ENCODE measurements at places on chromosomes 11 and 22.
A peak's percentile ranks its signal among the peaks of the same experiment; 100 is the strongest.

DNA sequence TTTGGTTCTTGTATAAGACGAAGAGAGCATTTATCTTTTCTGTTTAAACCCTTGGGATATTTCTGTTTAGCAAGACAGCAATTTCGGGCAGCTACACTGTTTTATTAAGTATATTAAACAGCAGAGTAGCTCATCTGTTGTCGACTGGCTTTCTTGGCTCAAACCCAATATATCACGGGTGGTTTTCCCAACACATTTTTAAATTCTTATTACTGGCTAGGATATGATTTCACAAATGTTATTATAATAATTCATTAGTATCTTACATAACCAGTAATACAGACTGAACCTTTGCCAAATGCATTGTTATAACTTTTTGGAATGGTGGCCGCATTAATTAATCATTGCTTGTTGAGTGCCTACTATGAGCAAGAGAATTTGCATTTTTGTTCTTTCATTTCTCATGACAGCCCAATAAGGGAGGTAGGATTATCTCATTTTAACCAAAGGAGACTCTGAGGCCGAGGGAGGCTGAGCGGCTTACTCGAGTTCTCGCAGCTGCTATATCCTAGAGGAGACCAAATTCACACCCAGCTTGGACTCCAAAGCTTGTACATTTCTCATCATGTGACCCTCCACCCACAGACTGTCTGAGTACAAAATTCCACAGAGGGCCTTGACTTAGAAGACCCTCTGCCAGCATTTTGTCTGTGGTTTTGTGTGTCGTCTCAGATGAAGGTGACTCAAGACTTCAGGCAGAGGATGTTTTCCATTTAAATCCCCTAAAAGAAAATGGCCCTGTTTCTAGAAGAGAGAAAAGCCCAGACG, 304.9 kb downstream of the NTM start:
- DNase-seq: no peak

DNA sequence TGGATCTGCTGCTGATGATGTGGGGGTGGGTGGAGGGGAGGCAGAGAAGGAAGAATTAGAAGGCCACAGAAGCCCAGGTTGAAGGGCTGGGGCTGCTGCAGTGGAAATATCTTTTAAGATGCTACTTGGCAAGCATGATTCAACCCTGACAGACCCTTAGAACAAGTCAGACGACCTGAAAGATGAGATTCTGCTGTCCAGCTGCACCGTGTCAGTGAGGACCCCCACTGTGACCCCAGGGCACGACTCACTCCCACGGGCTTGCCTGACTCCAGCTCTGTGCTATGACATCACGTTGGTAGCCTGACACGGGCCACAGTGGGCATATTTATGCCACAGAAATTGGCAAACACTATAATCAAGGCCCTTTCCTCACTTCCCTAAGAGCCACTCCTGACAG, 36.0 kb downstream of the LRFN4 start:
- DNase-seq: no peak

DNA sequence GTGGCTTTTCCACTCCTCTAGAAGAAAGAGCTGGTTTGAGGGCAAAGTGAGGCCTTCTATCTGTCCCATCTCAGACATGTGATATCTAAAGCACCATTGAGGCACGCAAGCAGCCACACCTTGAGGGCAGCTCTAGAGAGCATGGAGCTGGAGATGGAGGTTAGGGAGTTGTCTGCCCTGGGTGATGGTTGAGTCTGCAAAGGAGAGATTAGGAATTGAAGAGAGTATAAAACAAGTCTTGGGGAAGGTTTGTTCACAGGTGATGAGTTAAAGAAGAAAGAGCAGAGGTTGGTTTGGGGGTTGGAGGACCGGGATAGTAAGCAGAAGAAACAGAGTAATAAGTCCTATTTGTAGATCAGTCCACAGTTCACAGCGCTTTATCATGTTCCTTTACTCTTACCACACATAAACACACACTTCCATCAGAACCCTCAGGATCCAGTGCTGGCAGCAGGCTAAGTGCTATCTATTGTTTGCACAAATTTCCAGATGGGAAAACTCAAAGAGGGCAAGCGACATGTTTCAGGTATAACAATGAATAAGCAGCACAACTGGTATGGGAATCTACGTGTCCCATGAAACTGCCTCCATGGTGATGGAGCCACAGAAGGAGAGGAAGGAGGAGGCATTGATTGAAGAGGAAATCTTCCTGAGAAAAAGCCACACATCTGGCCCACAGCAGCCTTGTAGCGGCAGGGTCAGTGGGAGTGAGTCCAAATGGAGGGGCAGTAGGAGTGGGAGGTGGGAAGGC, 65.8 kb downstream of the RASSF10 start:
- no peak for DNase-seq

DNA sequence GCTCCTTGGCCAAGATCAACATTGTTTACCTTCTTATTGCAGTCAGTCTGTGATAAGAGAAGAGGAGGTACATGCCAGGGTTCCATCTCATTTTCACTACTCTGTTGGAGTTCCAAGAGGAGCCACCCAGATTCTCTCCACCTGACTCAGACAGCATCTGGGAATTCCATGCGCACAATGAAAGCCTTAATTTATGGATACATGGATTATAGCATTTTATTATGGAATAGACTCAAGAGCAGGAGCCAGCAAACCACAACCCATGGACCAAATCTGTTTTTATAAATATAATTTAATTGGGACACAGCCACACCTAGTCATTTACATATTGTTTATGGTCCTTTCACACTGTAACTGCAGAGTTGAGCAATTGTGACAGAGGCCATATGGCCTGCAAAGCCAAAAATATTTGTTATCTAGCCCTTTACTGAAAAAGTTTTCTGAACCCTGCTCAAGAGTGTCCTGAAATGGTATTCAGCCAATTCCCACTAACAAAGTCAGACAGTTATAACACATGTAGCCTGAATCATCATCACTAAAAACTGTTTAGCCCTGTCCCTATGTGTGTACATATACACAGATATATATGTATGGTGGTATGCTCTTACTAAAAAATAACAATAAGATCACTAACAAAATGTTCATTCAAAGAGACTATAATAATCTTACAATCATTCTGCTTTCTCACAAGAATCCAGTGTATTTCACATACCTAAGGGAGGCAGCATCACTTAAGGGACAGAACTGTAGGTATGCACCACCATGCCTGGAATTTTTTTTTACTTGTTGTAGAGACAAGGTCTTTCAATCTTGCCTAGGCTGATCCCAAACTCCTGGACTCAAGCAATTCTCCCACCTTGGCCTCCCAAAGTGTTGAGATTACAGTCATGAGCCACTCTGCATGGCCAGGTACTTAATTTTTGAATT, 104.5 kb upstream of the TEAD1 start:
- peak; percentile 60 for DNase-seq

DNA sequence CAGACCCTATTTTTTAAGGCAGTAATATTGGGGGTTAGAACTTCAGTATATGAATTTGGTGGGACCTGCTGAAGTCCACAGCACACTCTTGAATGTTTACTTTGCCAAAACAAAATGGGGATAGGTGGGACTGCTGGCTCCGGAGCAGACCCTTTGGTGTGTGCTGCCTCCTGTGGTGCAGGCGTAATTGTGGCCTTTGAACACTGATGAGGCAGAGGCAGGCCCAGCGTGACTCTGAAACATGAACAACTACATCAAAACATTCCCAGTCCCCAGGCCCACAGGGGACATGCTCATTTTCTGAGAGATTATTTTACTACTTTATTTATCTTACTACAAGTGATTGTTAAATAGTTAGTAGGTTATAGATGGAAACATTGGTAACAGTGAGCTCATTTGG, 225.0 kb upstream of the TBCEL start:
- no peak for DNase-seq

DNA sequence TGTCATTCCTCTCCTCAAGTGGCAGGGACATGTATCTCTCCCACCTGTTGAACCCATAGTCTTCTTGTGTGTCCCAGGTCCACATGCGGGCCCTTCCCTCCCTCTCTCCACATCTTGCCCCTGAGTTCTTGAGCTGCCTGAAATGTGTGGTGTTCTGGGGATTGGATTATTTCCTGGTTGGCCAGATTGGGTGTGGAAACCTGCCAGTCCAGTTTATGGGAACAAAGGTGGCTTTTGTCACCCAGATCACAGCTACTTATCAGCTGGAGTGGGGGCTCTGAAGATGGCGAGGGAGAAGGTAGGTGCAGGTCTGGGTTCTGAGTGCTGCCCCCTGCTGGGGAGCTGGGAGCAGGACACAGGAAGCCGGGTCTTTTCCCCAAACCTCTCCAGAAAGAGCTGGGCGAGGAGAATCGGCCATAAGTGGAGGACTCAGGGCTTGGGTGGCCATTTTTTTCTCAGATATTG, 14.2 kb downstream of the DTX4 start:
- no peak for DNase-seq

GRCh38 chr22:24463071-24463760, 31.9 kb upstream of the UPB1 start:
- DNase-seq: no peak

GRCh38 chr22:44550711-44551491, 52.9 kb upstream of the RTL6 start:
- DNase-seq: peak; percentile 95

DNA sequence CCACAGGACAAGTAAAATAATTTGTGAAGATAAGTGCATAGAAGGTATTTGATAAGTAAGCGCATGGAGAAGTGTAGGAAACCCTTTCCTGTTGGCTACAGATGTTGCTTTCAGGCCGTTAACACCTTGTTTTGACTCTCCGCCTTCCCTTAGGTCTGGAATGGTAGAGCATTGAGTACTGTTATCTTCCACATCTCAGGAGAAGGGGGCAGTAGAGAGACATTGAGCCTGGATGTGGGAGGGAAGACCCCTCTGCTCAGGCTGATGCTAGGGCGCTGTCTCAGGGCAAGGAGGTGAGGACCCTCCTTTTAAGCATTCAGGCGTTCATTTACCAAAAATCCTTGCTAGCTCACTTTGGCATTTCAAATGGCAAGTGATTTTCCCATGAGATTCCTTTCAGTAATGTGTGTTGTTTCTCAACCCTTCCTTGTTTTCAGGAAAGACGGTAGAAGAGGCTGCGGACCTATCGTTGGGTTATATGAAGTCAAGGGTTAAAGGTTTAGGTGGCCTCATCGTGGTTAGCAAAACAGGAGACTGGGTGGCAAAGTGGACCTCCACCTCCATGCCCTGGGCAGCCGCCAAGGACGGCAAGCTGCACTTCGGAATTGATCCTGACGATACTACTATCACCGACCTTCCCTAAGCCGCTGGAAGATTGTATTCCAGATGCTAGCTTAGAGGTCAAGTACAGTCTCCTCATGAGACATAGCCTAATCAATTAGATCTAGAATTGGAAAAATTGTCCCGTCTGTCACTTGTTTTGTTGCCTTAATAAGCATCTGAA, 27.0 kb upstream of the SCGB1A1 start:
- no peak for DNase-seq

DNA sequence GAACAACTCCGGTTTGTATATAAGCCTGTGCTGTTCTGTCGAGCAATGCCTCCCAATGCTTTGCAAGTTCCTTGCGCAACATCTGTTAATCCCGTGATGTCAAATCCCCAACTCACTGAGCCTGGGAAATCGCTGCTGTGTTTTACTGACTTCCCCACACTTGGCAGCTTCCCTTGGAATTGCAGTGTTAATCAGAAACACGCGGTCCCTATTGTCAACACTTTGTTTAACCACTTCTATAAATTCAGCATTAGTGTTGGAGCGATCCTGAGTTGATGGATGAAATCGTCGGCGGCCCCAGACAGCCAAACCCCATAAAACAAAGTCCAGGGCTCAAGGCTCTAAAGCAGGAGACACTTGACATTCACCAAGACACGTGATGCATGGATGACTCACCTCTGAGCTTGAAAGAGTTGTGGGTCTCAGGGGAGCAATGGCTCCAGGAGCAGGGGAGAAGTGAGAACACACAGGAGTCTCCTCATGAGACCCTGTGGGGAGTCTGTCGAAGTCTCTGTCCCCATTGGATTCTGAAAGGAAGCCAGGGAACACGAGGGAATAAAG, 555.3 kb downstream of the MIAT start:
- DNase-seq: peak; percentile 100

- peak; percentile 28 for DNase-seq
Measured at GRCh38 chr11:74493791-74494630, 487 bp upstream of the LIPT2 start.

DNA sequence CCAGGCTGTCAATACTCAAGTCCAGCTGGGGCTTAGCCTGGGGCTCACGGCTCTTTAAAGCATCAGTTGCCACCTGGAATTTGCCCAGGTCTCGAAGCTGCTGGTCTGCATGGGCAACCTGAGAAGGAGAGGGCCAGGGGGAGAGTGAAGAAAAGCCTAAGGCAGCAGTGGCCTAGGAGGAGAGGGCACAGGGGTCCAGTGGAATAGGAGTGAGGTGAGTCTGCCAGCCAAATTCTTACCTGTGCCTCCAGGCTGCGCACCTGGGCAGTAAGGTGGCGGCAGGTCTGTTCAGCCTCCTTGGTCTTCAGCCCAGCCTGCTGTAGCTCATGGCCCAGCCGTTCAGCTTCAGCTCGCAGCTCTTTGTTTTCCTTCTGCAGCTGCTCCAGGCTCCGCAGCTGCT, 10.0 kb downstream of the IL18BP start:
- no peak for DNase-seq

DNA sequence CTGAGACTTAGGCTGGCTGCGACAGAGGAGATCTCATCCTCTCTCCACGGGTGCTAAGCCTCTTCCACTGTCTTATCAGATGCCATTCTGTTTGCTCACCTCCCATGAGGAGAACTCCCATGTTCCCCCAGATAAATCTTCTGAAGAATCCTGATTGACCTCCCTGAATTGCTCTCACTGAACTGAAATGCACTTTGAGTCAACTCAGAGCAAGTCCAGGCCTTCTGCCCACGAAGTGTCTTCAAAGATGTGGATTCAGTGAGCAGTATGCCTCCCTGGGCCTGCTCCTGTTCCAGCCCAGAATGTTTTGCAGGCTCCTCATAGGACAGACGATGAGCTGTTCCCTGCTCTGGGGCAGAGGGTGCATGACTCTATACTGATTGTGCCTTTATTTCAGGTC, 17.4 kb downstream of the TUB start:
- DNase-seq: peak; percentile 50

DNA sequence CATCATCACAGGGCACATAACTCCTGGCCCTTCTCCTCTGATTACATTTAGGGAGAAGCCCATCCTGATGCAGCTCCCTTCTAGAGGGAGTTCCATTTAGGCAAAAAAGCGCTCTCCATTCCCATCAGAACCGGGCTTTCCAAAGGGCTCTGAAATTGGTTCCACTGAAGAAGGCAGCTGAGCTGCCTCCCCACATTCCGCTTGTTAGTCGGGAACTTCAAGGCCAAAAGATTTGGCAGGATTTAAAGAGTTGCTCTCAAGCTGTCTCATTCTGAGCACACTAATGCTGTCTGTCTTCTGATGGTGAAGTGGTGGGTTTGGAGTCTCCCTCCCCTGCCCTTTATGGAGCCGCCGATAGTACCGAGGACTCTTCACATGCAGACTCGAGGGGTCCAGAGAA, 26.6 kb upstream of the CABP7 start:
- DNase-seq: no peak

DNA sequence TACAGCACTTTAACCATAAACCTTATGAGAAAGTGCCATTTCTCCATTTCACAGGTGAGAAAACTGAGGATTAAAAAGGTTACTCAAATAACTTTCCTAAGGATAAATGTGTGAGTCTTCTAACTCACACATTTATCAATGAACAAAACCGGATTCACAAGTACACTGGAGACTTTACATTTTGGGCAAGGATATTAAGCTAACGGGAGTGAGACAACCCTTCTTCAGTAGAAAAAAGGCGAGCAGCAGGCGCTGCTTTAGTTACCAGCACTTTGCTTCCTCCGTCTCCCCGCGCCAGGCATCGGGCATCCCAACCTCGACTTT, 356 bp upstream of the TTC12 start:
- DNase-seq: no peak
